CD4-positive, alpha-beta T cell (primary cell): ENCODE measurements at places on chromosomes 7 and 10. TPM values are rescaled to one million over a fixed set of nuclear protein-coding genes. Genes with fewer than 3 reads are reported as not detected.

Gene UPK3BL2
- 122 TPM for total RNA-seq

Gene PCDH15
- total RNA-seq: not detected

Gene CTTNBP2
- not detected for total RNA-seq

Gene MAT1A
- total RNA-seq: not detected
